ENCODE measurements at places on chromosomes 12 and 14.

GRCh38 chr12:129067491-129067890 is 214.2 kb downstream of the GLT1D1 start:
- DNase-seq = no peak

DNA sequence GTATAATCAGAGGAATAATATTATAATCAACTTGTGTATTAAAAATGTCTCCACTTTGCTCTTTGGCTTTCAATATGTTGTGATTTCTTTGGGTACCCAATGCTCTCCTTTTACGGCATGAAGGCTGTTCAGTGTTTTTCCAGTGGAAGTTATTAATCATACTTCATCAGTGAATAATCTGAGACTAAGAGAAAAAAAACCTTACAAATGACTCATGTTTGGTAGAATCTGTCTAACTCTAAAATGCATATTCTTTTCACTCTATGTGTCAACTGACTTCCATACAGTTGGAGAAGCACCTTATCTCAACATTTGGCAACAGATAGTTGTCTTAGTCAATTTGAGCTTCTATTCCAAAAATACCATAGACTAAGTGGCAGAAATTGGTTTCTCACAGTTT is 82.2 kb downstream of the PTPRO start:
- no peak for DNase-seq

- no peak for DNase-seq
These were observed 1.9 kb downstream of the RNASE7 start for GRCh38 chr14:21043974-21044618.

DNA sequence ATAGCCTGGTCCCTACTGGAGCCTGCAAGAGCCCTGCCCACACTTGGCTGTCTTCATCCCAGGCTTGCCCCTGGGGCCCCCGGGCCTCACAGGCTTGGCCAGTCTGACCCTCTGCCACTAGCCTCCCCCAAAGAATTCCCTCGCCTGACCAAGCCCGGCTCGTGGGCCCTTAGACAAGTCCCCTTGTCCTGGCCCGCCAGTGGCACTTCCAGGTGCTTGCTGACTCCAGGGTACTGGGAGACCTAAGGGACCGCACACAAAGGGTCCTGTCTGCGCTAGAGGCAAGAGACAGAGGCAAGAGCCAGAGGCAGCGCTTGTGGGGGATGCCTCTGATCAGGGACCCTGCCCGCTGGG is 5.0 kb downstream of the BTBD6 start:
- DNase-seq = no peak

DNA sequence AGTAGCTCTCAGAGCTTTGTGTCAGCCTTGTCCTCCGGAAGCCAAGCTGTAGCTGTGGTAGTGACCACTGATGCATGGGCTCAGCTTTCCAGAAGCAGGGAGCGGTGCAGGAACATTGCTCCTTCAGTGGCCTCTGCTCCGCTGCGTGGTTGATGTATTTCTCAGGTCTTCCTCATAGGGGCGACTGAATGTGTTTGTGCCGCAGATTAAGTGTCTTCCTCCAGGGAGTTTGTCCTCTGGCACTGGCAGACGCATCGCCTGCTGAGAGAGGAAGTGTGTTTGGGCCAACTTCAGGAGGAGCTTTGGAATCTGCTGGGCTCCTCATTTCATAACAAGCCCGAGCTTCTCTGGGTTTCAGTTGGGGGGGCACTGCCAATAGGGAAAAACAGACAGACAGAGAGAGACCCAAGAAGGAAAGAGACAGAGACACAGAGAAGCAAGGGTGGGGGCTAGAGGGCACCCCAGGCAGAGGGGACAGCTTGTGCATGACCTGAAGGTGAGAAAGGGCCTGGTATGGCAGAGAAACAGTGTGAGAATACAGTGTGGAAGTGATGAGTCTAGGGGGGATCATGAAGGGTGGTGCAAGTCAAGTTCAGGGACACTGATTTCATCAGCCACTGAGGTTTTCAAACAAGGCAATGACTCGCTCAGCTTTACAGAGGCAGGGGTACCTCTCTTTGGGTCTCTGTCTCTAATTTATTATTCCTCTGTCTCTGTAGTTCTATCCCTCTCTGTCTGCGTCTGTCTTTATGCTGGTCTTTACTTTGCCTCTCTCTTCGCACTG is 69.4 kb upstream of the PRIMA1 start:
- DNase-seq = no peak

DNA sequence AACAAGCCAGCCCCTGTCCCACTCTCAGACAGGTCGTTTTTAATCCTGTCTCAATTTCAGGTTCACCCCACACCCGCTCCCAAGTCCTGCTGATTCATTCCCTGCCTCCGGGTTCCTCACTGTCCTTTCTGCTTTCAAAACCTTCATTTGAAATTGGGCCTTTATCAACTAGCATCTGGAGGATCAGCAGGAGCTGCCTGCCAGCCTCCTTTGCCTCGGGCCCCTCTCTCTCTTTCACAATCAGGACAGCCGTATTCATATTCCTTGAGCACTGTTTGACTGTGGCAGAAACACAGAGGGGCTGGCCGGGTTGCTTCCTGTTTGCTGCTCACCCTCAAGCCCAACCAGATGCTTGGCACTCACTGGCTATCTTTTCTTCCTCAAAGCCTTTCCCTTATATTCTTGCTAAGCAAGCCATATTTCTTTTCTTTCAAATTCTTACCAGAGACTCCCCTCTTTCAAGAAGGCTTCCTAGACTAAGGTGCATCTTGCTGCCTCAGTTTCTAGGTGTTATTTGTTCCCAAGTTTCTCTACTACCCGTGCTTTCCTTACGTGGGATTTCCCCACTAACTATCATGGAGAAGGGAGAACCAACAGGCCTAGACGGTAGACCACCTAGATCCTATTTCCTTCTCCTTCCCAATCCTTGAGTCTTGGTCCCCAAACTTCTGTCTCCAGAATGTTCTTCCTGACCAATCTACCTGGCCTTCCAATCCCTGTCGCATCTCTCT is 3.0 kb downstream of the GALNT6 start:
- no peak for DNase-seq
